ENCODE measurements at places on chromosomes 1 and 21.

DNA sequence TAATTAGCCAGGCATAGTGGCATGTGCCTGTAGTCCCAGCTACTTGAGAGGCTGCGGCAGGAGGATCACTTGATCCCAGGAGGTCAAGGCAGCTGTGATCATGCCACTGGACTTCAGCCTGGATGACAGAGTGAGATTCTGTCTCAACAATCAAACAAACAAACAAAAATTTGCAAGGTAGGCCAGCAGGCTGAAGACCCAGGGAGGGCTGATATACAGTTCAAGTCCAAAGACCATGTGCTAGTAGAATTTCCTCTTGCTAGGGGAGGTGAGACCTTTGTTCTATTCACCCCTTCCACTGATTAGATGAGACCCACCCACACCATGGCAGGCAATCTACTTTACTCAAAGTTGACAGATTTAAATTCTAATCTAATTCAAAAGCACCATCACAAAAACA is 31.2 kb upstream of the CNN3 start:
- DNase-seq = no peak

- no peak for DNase-seq
Observed at GRCh38 chr1:159318784-159319551, 16.8 kb downstream of the FCER1A start.

- no peak for DNase-seq
Observed at GRCh38 chr1:54207287-54207686, 7.3 kb downstream of the MRPL37 start.

- DNase-seq = no peak
Observed at GRCh38 chr1:54842963-54843362, 41.8 kb upstream of the TTC22 start.

DNA sequence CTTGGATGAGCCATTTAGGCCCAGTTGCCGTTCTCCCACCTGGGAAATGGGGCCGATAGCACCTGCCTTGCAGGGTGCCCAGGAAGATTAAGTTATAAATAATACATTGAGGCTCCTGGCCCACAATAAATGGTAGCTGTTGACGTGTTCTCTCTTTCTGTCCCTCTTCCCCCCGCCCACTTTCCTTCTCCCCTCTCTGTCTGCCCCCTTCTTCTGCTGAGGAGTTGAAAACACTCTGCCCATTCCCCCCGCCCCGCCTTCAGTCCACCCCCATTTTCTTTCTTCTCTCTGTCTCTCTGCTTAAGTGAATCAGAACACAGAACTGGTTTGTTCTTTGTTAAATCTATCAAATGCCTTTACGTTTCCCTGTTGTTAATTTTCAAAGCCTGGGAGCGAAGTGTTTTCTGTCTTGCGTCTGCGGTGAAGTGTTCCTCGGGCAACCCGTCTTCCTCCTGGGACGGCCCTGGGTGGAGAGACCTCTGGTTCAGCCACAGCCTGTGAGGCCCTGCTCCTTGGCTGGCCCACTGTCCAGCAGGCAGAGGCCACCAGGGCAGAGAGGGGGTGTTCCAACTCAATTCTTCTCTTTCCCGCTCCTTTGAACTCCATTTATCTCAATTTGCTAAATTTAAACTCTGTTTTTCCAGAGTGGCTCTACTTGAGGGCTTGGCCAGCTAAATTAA is 29.3 kb upstream of the SELENON start:
- no peak for DNase-seq

GRCh38 chr21:23402929-23403520 is 2204.3 kb downstream of the MRPL39 start:
- DNase-seq = no peak

DNA sequence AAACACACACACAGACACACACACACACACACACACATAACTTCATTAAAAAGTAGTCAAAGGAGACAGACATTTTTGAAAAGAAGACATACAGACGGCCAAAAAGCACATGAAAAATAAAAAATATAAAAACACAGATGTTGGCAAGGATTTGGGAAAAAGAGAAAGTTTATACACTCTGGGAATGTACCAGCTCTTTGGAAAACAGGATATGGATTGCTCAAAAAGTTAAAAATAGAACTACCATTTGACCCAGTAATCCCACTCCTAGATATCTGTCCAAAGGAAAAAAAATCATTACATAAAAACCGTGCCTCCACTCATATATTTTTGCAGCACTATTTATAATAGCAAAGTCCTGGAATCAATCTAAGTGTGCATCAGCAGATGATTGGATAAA is 128.4 kb upstream of the C21orf91 start:
- DNase-seq = no peak

- no peak for DNase-seq
Observed at GRCh38 chr21:41817228-41817627, 50.4 kb upstream of the RIPK4 start.

GRCh38 chr21:38675182-38675824 is 130.4 kb upstream of the ETS2 start:
- DNase-seq = no peak

GRCh38 chr1:182145441-182145840 is 83.9 kb upstream of the ZNF648 start:
- no peak for DNase-seq

DNA sequence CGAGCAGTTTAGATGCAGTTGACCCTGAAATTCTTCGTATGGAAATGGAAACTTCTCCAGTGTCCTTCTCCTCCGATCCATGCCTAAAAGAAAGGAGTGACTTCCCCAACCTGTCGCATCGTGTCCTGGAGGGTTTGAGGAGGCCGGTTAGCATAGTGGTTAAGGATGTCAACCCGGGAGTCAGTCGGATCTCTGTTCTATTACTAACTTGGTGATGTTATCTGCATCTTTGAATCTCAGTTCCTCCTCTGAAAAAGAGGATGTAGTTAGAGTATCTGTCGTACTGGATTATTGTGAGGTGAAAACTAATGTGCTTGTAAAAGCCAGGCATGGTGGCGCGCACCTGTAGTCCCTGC is 684 bp downstream of the ZBTB8B start:
- DNase-seq = no peak

DNA sequence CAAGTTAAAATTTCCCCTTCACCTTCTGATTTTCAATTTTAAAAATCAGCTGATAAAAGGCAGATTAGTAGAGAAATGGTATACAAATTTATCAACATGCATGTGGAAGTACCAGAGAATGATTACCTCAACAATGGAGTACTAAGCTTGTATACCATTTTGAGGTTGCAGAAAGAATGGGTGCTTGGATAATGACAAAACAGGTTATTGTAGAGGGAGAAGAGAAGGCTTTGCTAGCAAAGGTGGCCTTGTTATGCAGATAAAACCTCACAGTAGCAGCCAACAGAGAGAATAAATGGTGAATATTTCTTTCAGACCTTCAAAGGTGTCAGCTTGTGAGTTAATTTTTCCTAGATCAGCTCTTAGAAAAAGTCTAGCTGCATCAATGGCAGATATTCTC is 1174.9 kb upstream of the ADGRL4 start:
- DNase-seq = no peak

DNA sequence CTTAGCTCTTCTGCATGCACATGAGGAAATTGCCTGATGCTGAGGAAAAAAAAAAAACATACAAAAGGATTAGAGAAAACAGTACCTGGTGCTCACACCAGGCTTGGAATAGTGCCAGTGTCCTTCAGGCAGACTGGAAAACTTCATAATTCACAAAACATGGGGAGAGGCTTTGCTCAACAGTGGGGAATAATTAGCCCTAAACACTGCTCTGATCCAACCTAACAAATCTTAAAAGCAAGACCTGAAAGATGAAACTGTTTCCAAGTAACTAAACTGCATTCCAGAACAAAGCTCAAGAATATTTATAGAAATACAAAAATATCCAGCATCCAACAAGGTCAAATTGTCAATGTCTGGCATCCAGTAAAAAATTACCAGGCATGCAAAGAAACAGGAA is 124.8 kb downstream of the AK5 start:
- DNase-seq = no peak

- no peak for DNase-seq
Observed at GRCh38 chr1:50231209-50231608, 122.5 kb downstream of the ELAVL4 start.

- no peak for DNase-seq
Observed at GRCh38 chr1:109864930-109865612, 45.6 kb upstream of the CSF1 start.

DNA sequence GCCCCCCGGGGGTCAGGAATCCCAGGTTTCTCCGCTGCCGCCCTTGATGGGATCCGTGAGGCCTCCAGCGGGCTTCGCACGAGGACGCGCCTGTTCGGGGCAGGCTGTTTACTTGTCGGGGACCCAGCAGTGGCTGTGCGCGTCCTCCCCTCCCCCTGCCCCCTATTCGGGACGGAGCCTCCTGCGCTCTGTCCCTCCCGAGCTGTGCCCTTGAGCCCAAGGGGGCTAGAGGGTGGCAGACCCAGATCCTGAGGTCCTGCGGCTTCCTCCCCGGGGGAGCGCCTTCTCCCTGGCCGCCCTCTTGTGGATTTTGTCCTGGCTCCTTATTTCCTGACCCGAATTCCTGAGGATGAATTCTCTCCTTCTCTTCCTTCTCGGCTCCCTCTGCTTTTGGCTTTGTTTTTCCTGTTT is 38.4 kb downstream of the PIK3CD start:
- DNase-seq = no peak

GRCh38 chr1:235107368-235108184 is 21.1 kb downstream of the TOMM20 start:
- no peak for DNase-seq

DNA sequence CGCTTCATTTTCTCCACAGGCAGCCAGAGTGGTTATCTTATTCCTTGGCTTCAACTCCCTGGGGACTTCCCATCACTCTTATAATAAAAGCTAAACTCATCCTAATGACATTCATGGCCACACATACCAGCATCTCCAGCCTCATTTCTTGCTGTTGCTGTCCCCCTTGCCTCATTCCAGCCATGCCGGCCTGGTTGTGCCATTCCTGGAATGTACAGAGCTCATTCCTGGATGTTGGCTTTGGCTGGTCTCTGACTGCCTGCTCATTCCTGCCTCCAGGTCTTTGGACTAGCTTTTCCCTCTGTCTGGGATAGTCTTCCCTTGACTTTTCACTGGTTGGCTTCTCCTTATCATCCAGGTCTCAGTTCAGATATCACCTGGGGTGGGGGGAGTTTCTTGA is 2.4 kb upstream of the PEF1 start:
- no peak for DNase-seq

DNA sequence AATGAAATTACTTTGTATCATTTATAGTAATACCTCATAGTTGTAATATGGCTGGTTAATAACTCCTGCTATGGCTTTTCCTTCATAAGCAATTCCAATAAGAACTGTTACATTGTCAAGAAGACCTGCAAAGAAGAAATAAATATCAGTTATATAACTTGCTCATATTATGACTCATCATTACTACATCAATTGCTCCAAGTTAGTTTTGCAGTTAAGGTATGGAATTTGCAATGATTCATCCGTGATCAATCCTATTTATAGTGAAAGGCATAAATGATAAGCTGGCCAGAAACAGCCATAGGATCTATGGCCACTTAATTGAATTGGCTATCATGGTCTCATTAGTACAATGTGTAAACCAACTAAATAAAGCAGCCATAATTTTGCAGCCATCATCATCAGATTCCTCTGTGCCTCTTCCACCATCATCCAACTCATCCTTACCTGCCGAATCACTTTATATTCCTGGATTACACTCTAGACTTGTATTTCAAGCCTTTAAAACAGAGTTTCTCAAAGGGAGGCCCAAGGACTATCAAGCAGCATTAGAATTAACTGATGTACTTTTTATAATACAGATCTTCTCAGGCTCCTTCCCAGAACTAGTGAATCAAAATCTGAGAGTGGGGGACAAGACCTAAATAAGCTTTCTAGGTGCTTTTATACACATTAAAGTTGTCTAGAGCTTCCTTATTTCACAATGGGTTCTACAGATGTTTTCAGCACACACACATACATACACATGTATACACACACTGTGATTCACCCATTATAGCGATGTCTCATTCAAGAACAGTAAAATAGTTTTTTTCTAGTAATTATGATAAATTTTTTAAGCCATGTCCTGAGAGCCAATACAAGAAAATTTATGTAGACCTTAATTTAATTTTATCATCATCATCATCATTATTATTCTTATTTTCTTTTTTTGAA is 21.2 kb upstream of the EPRS1 start:
- no peak for DNase-seq

DNA sequence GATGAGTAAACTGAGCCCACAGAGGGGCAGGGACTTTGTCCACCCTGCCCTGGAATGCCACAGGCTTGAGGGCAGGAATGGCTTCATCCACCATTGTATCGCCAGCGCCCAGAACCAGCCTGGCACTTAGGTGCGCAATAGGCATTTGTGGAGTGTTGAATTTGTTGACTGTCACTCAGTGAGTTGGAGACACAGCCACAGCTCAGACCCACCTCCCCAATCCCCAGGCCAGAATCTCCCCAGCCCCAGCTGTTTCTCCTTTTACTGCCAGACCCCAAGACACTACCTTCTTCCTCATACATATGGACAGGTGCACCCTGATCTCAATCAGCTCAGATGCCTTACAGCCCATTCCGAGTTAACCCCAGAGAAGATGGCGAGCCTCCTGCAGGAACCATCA is 674.5 kb downstream of the MATN1 start:
- DNase-seq = no peak

- DNase-seq = no peak
Observed at GRCh38 chr1:230157420-230158390, 90.7 kb downstream of the GALNT2 start.

DNA sequence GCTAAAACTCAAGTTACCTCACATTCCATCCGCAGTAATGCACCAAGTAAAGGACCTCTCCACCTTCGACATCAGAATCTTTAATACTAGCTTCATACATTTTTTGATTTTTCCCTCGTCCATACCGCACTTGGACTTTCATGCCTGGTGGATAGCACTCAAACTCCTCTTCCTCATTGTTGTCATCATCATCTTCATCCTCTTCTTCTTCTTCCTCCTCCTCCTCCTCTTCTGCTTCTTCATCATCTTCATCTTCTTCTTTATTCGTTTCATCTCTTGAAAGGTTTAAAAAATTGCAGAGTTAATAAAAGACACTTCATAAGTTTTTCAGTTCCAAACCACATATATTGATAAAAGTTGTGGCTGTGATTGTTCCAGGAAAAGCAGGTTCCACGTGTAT is 52.7 kb upstream of the RBM34 start:
- no peak for DNase-seq

DNA sequence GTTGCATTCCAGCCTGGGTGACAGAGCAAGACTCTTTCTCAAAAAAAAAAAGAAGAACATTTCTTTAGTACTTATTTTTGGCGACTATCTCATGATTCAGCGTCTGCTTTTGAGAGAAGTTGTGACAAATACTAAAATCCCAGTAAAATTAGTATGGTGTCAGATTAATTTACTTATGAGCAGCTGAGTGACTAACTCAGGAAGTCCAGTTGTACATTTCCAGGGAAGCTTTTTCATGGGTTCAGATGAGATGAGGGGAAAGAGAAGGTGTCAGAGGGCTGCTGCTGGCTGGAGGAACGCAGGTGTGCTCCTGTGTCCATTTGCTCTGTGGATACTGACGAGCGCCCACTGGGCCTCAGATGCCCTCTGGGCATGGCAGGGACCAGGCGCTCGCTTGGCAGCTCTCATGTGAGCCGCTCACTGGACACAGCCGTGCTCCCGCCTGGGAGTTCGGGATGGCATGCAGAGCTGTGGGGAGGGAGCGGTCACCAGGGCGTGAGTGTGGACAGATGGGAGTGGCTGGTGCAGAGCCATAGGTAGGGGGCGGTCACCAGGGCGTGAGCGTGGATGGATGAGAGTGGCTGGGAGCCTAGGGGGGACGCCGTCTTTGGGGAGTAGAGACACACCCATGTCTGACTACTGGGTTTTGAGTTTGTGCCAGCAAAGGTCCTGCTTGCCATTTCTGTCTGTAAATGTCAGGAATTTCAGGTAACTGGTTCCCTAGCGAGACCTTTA is 55.0 kb downstream of the ADARB1 start:
- no peak for DNase-seq

GRCh38 chr1:192350356-192350755 is 33.6 kb downstream of the RGS21 start:
- no peak for DNase-seq

GRCh38 chr1:38498686-38499085 is 360.9 kb downstream of the RRAGC start:
- no peak for DNase-seq
